ENCODE measurements at places on chromosomes 6 and 20.

GRCh38 chr6:147486683-147487082 lies 21.8 kb upstream of the SAMD5 start:
- no peak for DNase-seq

GRCh38 chr20:54179946-54180345 lies 6.2 kb upstream of the CYP24A1 start:
- no peak for DNase-seq

GRCh38 chr6:169529931-169530751 lies 171.7 kb downstream of the WDR27 start:
- DNase-seq = no peak

- DNase-seq = no peak
Measured at GRCh38 chr20:44104798-44105517, 82.0 kb downstream of the JPH2 start.

- DNase-seq = no peak
Measured at GRCh38 chr20:48608756-48609155, 219.0 kb downstream of the PREX1 start.

DNA sequence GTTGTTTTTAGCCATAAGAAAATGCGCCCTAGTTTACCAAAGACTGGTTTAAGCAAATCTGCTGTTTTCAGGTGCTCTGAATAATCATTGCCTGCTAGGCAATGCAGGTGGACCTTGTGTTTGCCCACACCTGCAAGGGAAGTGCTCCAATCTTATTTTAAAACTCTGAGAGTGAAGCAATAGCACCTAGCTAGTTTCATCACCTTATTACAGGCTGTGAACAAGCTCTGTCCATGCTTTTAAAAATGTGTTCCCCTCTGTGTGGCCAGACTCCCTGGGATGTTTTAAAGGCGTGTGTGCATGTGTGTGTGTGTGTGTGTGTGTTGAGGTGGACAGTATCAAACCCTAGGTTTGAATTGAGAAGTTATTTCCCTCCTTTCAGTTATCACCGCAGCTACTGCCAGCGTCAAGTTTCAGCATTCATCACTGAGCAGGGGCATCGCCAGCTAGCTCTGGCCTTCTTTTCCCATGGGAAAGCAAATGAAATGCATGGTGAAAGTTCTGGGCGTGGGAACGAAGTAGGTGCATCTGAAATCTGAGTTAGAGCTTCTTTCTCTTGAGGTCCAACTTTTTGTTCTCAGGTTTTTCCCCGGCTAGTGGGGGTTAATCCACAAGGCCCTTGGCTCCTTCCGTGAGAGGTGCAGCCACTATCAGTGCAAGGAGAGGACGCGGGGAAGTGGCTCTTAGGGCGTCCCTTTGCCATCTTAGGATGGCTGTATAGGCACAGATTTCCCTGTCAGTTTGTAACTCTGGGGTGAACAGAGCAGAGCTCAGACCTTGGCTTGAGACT lies 30.8 kb downstream of the DUSP22 start:
- no peak for DNase-seq

DNA sequence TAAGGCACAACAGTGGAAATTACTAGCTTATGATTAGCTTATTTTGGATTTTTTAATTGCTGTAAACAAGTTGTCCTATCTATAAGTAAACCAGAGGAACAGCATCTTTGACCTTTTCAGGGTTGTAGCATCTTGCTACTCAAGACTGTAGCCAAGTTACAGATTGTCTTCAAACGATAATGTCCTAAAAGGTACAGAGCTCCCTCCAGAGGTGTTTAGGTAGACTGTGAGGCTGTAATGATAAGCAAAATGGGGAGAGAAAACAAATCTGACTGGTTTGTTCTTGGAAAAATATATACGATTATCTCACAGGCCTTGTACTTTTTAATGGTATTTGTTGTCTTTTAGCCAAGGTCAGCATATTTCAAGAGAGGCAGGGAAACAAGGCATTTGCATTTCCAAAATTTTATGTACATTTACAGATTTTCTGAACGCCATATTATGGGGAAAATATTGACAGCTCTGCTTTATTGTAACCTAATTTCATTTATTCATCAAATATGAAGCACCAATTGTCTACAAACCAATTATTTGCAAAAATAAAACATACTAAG lies 273.4 kb downstream of the MEI4 start:
- no peak for DNase-seq

Measured in T-helper 22 cell (primary cell).